Stimulated activated CD8-positive, alpha-beta memory T cell treated with anti-CD3 and anti-CD28 coated beads, Interleukin-4, amount 100 ng/mL, for 1 hour (primary cell): ENCODE measurements at places on chromosomes 3 and 15.

DNA sequence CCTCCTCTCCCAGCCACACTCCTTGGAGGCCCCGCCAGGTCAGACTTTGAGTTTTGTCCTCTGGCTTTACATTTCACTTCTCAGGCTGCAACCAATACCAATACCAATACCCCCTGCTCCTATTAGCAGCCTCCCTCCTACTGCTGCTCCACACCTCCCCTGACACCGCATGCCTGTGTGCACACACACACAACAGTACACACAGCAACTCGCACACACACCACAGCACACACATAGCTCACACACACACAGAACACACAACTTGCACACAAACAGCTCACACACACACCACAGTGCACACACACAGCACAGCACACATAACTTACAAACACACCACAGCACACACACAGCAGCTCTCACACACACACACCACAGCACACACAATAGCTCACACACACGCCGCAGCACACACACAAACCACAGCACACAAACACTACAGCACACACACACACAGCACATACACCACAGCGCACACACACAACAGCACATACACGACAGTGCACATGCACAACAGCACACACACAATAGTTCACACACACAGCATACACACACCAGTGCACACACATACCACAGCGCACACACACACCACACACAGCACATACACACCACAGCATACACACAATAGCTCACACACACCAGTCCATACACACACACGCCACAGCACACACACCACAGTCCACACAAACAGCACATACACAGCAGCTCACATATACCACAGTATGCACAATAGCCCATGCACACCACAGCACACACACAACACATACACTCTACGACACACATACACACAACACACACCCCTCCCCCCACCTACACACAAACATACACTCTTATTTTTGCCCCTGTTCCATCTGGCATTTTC is 204.7 kb downstream of the UACA start:
- no peak for DNase-seq

GRCh38 chr15:25710184-25710583 is 152.9 kb downstream of the ATP10A start:
- no peak for DNase-seq

- DNase-seq, result no peak
These were observed 100.3 kb downstream of the FSIP1 start for GRCh38 chr15:39682366-39682765.

DNA sequence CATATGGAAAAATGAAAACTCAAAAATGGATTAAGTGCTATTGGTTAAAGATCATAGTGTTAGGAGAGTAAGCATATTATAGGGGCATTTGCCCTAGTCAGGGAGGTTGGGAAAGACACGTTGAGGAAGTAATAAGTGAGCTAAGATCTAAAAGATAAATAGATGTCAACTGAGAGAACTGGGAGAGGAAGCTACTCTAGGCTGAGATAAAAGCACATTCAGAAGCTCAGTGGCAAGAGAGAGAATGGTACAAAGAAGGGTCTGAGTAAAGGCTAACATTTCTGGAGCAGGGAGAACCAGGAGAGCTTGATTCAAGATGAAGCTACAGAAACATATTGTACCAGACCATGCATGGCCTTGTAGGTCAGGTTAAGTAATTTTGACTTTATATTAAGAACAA is 63.9 kb downstream of the TRPC1 start:
- DNase-seq, result no peak

GRCh38 chr3:118186051-118186450 is 848.6 kb downstream of the IGSF11 start:
- no peak for DNase-seq

DNA sequence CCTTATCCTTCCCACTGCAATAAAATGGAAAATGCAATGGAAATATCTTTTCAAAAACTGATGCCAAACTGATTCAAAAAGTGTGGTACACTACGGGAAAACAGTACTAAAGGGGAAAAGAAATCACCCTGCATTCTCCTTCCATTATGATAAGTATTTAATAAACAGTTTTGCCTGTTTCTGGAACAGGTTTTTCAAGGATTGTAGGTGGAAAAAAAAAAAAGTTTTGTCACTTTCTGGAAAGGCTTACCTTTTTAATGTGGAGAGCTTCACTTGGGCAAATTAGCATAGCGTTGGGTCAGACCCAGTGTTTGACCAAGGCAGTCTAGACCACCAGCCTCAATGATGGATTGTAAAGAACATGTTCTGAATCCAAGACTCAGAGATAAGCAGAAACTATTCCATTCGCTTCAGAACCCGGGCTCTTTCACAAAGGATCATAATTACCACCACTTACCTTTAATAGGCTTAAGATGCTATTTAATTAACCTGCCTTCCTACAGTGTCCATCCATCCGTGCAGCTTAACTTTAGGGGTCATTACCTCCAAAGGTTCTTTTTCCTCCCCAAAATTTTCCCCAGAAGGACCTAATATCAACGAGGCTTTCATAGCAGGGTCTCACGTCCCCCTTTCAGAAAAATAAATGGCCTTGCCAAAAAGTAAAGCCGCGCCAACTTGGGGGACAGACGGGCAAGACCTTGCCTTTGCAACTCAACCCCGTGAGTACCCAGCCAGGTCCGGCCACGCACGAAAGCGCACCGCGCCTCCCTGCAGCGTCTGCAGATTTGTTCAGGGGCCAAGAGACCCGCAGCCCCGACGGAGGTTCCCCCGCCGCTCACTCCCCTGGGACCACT is 1.0 kb downstream of the DCBLD2 start:
- DNase-seq, result peak; percentile 0

- DNase-seq, result no peak
These were observed 68.8 kb downstream of the VGLL3 start for GRCh38 chr3:86921971-86922680.

GRCh38 chr3:87426918-87427317 is 150.5 kb upstream of the POU1F1 start:
- DNase-seq, result no peak

- no peak for DNase-seq
These were observed 112.7 kb upstream of the SELENOK start for GRCh38 chr3:54004335-54004734.

GRCh38 chr15:85804481-85805170 is 9.9 kb upstream of the KLHL25 start:
- DNase-seq, result no peak

DNA sequence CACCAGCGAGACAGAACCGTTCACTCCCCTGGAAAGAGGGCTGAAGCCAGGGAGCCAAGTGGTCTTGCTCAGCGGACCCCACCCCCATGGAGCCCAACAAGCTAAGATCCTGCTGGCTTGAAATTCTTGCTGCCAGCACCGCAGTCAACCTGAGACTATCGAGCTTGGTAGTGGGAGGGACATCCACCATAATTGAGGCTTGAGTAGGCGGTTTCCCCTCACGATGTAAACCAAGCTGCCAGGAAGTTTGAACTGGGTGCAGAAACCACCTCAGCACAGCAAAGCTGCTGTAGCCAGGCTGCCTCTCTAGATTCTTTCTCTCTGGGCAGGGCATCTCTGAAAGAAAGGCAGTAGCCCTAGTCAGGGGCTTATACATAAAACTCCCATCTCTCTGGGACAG is 151.0 kb downstream of the MBNL1 start:
- DNase-seq, result no peak

DNA sequence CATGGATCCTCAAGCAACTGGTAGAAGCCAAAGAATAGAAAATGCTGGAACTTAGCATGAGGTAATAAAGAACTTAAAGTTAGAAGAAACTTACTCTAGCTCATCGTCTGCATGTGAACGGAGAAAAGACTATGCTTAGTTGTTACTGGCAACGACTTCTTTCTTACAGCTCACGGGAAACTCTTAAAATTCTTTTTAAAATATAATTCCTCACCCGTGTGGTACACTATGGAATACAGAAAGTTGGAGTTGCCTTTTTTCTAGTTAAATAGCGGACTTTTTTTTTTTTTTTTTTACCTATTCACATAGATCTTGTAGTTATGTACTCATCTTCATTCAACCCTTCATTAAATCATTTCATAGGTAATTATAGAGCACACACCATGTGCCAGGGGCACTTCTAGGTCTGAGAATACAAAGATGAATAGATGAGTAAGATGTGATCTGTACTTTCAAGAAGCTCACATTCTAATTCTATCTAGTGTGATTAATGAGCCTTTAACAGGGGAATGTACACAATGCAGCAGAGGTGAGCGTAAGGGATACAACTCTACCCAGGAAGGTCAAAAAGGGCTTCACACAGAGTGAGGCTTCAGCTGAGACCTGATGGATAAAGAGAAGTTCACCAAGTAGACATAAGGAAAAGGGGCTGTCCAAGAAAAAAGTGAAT is 18.4 kb upstream of the KCNMB2 start:
- no peak for DNase-seq

GRCh38 chr3:73207946-73208440 is 146.5 kb downstream of the EBLN2 start:
- DNase-seq, result no peak

DNA sequence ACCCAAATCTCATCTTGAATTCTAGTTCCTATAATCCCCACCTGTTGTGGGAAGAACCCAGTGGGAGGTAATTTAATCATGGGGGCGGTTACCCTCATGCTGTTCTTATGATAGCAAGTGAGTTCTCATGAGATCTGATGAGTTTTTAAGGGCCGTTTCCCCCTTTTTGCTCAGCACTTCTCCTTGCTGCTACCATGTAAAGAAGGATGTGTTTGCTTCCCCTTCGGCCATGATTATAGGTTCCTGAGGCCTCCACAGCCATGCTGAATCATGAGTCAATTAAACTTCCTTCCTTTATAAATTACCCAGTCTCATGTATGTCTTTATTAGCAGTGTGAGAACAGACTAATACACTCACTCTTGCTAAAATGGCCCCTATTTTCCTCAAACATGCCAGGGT is 374.7 kb downstream of the TUSC7 start:
- DNase-seq, result no peak

- no peak for DNase-seq
These were observed 369.9 kb upstream of the MCTP2 start for GRCh38 chr15:93861413-93861812.

- DNase-seq, result peak; percentile 61
These were observed 1.8 kb upstream of the ZMYND10 start for GRCh38 chr3:50347187-50347813.

GRCh38 chr3:161770484-161771386 is 274.1 kb downstream of the OTOL1 start:
- no peak for DNase-seq

DNA sequence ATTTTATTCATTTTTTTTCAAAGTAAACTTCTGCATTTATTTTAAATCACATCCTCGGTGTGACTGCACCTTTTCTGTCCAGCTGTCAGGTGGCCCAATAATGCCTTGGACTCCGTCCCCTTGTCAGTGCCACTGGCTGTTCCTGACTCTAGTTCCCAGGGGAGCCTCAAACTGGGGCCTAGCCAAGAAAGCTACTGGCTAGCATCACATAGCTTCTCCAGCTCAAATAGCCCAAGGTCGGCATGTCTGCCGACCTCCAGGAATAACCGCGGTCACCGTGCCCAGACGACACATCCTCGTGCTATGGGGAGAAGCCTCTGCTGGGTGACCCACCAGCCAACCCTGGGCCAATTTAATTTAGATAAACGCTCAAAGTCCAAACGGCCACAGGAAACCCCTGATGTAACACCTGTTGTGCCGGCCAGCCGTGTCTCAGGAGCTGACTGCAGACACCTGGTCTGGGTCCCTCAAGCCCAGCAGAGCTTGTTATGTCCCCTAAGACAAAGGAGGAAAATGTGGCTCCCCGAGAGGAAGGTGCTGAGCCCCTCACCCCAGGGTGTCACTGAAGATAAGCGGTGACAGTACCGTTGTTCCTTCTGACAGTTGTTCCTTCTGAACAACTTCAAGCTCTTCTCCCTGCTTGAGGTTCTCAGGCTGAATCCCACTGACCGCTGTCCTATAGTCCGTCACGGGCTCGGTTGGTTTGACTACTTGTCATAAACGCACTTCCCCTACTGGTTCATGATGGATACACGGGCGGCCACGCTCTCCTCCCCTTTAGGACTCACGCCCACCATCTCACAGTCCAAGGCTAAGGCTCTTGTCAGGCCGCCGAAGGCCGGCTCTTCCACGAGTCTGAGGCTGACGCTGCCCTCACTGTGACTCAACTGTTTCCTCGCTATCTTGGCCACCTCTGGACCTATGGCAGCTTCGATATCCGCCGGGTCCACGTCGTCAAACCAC is 126.2 kb downstream of the KLF13 start:
- no peak for DNase-seq

- no peak for DNase-seq
These were observed 55.9 kb upstream of the SLC6A1 start for GRCh38 chr3:10936686-10937085.

DNA sequence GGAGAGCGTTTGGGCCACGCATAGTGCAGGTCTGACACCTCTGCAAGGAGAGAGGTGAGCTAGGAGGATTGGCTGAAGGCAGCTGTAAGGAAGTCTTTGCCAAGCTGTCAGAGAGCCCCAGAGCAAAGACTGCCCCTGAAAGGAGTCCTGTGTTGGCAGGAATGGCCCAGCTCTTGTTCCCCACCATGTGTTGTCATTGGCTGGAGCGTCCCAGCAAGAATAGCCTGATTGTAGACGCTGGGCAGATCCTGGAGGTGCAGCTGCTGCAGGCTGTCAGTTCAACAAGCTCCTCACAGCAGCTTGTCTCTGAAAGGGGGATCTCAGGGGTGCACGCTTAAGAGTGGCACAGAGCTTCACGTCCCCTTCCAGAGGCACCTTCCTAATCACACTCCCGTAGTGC is 237.6 kb downstream of the FEZF2 start:
- no peak for DNase-seq

DNA sequence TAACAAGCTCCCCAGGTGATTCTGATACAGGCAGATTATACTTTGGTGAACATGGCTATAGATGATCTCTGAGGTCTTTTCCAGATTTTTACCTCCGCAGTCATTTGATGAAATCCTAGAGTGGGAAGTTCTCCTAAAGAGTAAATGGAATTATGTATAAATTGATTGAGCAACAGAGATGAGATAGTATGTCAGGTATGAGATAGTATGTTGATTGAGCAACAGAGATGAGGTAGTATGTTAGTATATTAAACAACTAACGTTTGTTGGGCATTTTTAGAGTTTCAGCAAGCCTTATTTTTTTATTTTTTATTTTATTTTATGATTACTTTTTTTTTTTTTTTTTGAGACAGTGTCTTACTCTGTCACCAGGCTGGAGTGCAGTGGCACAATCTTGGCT is 265.0 kb upstream of the SOX2 start:
- no peak for DNase-seq

DNA sequence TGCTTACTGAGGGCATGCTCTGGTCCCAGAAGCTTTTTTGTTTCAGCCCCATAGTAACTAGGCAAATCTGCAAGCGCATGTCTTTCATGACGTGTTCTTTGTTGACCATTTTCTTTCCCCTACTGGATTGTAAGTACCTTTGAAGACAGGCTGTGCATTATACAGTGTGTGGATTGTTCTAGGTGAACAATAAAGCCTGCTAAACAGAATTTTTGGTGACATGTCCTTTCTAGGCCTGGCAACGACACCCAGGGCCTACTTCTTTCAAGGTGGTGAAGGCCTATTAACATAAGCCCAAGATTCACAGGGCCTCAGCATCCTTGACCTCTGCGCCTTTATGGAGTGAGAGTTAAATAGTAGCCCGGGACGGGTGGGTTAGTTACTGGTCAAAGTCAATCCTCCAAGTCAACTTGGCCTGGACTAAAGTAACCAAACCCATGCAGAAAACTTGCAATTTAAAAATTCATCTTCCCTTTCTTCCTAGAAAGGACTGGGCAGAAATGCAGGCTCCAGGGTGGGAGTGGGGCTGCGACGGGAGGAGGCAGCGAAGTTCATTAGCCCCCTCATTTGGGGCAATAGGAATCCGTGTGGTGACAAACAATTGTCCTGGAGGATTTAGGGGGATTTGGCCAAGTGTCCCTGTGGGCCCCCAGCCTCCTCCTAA is 37.6 kb upstream of the TRIM71 start:
- DNase-seq, result no peak
